CD4-positive, alpha-beta T cell treated with Interleukin-4 for 1 hour (primary cell): ENCODE measurements at places on chromosomes 4 and X.

- DNase-seq = no peak
Observed at GRCh38 chrX:10074241-10074941, 82.4 kb upstream of the CLCN4 start.

- no peak for DNase-seq
Observed at GRCh38 chrX:135315864-135316263, 6.6 kb downstream of the ETDC start.

- peak; percentile 76 for DNase-seq
Observed at GRCh38 chr4:6917461-6918271, 8.0 kb downstream of the TBC1D14 start.

DNA sequence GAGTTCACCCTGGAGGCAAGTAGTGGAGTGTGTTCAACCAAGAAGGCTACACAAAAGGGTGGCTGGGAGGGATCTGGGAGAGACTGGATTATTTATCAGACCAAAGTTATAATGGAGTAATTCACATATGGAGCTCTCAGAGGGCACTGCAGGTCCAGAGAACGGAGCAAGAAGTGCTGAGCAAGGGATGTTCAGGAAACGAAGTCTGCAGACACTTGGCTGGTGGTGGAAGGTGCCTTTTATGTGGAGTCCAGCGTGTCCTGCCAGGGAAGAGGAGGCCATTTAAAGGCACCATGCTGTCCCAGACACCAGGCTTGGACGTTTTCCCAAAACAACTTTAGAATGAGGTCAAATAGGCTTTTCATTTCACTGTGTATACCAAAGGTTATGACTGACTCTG is 130.1 kb downstream of the CEP135 start:
- no peak for DNase-seq

GRCh38 chr4:184251670-184251980 is 34.0 kb upstream of the ENPP6 start:
- DNase-seq = no peak

GRCh38 chr4:152591876-152592275 is 56.0 kb upstream of the FBXW7 start:
- no peak for DNase-seq

GRCh38 chr4:25100021-25100555 is 60.2 kb downstream of the SEPSECS start:
- no peak for DNase-seq

GRCh38 chr4:186019269-186019668 is 49.7 kb upstream of the TLR3 start:
- DNase-seq = no peak

DNA sequence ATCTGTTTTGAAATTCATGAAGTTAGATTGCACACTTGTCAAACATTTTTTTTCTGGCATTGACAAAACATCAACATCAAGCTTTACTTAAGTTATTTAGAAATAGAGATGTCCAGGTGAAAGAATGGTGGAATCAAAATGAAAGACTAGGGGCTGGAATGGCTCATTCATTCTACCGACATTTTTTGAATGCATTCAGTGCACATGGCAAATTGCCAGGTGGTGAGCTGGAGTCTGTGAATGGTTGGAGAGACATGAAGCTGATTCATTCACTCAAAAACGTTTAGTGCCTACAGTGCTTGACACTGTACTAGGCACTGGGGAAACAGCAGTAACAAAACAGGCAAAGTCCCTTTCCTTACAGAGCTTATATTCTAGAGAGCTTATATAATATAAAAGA is 292.4 kb downstream of the PPP1R2C start:
- DNase-seq = no peak

- no peak for DNase-seq
Observed at GRCh38 chr4:140858897-140859296, 102.7 kb upstream of the TBC1D9 start.

- no peak for DNase-seq
Observed at GRCh38 chr4:151652841-151653547, 107.8 kb downstream of the GATB start.
